Right renal pelvis (tissue), 4 donors: ENCODE measurements at places on chromosomes 2 and 18. TPM values are rescaled to one million over a fixed set of nuclear protein-coding genes. Genes with fewer than 3 reads are reported as not detected.
A peak's percentile ranks its signal among the peaks of the same experiment; 100 is the strongest.

DNA sequence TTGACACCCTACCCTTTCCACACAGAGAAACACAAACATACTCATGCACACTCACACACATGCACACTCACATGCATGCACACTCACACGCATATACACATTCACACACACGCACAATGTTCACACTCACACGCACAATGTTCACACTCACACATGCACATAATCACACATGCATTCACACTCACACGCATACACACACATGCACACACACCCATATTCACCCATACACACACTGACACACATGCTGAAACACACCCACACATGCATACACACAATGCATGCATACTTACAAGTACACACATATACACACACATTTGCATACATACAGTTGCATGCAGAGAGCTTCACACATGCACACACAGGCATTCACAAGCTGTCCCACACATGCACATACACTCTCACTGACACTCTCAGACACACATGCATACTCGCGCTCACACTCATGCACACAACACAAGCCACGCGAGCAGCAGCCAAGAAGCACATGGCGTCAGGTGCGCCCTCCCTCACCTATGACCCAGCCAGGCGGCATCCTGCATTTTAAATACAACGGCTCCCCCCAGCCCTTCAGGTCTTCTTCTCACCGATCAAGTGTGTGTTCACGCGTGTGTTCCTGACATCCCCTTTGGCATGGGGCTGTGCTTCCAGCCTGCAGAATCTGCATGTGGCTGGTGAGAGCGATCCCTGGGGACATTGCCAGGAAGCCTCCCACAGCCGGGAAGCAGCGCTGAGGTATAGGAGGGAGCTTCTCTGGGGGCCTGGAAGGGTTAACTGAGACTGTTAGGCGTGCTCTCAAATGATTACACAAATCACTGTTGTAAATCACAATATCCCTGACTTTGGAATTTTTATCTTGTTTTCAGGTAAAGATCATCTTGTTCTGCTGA is 195.1 kb downstream of the RTP5 start:
- DNase-seq: no peak

DNA sequence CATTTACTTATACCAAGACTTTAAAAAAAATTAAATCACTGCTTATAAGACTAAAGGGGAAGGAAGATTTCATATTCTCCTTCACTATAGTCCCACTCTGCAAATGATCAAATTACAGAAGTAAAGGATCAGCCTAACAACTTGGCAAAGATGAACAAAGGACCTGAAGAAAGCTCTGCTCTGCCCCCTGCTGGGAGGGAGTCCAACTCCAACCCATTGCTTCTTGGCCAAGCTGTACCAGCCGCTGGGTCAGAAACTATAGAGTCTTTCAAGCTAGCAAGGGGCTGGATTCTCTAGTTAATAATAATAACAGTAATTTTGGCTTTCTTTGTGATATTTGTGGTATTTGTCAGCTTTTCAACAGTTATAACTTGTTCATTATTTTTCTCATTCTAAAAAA is 927.0 kb upstream of the CRIM1 start:
- DNase-seq: peak; percentile 4

DNA sequence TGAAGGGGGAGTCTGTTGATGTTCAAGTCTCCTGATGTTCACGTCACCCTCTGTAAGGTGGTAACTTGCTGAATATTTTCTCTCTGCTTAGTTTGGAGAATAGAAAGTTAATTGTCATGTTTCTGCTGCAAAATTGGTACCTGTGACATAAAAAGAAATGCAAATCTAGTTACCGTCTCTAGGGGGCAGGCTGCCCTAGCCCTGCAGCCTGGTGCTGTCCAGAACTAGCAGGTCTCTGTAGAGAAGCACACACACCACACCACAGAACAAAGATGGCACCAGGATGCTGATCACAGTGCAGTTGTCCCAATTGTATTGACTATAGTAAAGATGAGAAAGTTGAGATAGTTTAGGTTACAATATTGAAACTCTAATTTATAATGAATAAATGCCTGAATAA is 47.0 kb downstream of the SLC9A4 start:
- DNase-seq: no peak

CNGA3 gene
- not detected for polyA plus RNA-seq

ST8SIA5 gene
- 1.1 TPM for polyA plus RNA-seq

TXNDC2 gene
- not detected for polyA plus RNA-seq
